ENCODE measurements at places on chromosomes 3 and 15.
A peak's percentile ranks its signal among the peaks of the same experiment; 100 is the strongest.

DNA sequence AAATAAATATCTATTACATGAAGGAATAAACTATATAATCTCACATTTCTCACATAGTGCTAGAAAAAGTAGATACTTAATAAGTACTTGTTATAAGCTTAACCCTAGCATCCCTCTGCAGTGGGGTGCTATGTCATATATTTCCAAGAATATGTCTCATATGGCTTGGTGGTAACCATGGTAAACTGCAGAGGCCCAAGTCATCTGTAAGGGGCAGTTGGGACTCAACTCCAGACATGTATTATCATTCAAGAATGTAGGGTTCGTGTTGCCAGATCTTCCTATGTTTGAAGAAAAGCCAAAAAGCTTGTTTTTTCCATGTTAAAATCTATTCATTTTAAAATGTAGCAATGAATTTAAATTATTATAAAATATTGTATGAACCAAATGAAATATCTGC lies 46.2 kb downstream of the ZNF385D start:
- no peak for DNase-seq

DNA sequence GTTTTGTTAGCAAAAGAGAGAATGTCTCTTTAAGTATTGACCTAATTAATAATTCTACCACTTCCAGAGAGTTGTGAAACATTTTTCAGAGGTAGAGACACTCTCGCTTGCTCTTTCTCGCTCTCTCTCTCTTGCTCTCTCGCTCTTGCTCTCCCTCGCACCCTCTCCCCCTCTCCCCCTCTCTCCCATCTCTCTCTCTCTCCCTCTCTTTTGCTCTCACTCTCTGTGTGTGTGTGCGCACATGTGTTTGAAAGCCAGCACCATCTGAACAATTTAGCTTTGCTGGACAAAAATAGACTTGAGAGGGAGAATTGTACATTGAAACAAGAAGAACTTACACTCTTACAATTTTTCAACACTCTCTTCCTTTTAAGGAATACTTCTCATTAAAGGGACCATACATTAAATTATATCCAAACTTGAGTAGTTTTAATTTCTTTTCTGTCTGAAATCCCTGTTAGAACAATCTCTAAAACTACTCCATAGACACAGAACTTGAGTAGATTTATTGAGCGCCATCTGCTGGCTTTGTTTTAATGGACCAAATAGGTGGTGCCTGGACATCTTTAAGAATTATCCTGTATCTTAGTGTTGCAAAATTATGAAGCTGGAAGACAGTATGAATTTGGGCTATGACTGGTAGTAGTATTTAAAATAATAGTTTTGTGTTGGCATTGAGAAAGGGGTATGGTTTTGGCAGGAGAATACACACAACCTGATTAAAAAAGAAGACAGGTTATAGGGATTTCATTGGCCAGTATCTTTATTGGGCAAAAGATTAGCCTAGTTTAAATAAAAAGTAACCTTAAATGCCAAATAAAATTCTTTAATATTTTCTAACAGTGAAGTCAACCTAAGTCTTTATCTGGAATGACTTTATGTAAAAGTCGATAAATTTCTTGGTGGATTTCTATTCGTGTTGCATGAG lies 124.6 kb downstream of the AKAP13 start:
- DNase-seq = no peak

GRCh38 chr15:90082140-90082715 lies 20.0 kb downstream of the IDH2 start:
- no peak for DNase-seq

GRCh38 chr3:36991923-36992805 lies 767 bp downstream of the EPM2AIP1 start:
- DNase-seq = no peak

DNA sequence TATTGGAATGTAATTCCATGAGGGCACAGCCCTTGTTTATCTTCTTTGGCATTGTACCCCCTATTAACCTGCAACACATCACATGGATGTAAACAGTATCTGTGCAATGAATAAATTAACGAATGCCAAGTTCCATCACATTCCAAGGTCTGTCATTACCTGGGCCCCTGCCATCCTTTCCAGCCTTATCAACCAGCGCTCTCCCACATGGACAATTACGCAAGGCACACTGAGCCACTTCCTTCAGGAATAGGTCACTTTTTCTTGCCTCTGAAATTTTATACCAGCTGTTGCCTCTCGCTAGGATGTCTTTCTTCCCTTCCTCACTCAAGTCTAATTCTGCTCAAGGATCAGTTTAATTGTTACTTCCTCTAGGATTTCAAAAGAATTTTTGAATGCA lies 1051.8 kb upstream of the CFAP20DC start:
- DNase-seq = no peak

- no peak for DNase-seq
Measured at GRCh38 chr15:73175382-73175781, 123.1 kb downstream of the NEO1 start.

DNA sequence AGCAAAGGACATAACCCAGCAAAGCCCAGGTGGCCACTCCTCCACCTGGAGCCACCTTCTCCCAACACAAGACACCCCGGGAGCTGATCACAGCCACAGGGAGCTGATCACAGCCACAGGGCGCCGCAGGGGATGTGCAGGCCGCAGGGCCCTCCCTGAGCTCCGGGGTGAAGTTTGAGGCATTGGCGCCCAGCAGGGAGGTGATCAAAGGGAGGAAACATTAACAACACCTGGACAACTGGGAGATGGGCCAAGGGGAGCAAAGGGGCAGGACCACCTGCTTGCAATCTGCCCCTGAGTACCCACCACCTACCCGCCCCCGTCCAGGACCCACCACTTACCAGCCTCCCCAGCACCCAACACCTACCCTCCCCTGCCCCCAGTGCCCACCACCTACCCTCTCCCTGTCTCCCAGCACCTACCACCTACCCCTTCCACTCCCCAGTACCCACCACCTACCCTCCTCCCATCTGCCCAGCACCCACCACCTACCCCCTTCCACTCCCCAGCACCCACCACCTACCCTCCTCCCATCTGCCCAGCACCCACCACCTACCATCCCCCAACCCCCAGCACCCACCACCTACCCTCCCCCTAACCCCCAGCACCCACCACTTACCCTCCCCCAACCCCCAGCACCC lies 2.4 kb downstream of the UROC1 start:
- DNase-seq = no peak

GRCh38 chr15:38053205-38053604 lies 118.8 kb downstream of the TMCO5A start:
- no peak for DNase-seq

GRCh38 chr15:80732167-80732566 lies 37.1 kb downstream of the ABHD17C start:
- no peak for DNase-seq

DNA sequence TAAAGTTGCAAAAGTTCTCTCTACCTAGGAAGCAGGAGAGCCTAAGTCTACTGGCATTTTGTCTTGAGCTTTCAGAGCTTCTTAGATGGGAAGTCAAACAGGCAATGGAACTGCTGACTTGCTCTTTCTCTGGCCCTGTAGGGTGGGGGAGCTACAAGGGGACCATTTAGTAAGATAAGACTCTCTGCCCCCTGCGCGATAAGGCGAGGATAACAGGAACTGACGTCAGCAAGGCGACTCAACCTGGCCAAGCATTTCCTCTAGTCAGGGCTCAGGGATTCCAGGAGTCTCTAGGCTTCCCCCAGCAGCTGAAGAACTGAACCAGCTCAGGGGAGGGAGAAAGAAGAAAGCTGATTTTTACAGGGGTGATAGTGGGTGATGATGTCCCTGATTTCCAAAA lies 5.8 kb downstream of the RARB start:
- DNase-seq = no peak

- DNase-seq = no peak
Measured at GRCh38 chr3:134796281-134797056, 1.4 kb downstream of the EPHB1 start.

DNA sequence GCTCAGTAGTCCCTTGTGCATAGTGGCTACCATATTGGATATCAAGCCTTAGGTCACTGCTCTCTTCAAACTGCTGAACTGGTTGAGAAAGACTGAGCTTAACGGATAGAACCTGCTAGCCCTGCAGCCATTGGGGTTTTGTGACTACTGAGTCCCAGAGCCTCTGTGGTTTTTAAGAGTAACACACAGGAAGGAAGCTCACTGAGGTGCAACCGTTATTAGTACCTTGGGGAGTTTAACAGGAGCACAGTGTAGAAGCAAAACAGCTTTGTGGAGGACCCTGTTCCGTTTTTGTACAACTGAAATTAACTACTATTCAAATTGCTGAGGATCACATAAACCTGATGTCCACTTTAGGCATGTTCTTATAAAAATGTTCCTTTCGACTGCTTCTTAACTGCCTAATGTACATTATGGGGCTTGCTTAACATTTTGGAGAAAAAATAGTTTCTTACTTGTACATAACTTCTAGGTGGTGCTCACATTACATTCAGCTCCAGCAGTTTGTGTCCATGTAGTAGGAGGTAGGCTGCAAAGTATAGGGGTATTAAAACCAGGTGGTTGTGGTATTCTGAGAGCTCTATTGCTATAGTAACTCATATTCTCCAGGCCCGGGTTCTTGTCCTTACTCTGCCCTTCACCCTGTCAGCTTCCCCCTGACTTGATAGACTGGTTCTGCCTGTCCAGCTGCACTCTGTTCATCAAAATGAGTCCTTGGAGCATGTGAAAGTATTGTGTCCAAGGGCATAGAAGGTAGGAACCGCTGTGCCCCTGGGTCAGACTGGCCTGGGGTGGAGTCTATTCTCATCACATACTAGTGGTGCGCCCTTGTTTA lies 17.3 kb downstream of the PXK start:
- DNase-seq = no peak

DNA sequence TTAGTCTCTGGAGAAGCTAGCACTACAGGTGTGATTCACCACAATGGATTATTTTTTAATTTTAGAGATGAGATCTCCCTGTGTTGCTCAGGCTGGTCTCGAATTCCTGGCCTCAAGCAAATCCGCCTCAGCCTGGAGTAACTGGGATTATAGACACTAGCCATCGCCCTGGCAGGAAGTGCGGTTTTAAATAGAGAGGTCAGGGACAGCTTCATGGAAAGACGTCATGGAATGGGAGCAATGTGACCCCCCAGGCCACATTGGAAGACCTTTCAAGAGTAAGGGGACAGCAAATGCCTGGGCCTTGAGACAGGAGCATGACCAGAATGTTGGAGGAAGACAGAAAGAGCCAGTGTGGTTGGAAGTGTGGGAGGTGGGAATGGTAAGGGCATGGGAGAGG lies 2.2 kb upstream of the ISG20 start:
- DNase-seq = no peak

GRCh38 chr3:188827576-188827975 lies 344.2 kb upstream of the TPRG1 start:
- DNase-seq = no peak

GRCh38 chr15:80991421-80991820 lies 1.8 kb upstream of the MESD start:
- no peak for DNase-seq

DNA sequence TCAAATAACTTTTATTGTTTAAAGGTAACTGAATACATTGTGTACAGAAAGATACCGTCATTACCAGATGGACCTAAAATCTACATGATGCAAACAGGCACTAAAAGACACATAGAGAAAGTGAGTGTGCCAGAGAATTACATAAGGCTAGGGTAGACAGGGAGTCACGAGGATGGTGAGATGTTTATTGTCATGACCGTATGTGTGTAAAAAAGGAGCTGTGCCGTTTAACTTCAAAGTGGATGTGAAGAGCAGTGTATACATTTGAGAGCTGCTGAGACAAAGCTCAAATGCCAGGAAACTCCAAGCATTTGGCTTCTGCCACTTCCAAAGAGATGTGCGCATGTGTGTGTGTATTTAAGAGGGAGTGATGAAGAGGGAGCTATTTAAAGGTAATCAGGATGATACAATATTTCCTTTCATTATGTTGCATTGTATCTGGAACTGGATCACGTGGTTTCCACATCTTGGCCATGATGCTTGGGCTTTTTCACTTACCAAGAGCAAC lies 51.4 kb upstream of the IGF1R start:
- DNase-seq = no peak

DNA sequence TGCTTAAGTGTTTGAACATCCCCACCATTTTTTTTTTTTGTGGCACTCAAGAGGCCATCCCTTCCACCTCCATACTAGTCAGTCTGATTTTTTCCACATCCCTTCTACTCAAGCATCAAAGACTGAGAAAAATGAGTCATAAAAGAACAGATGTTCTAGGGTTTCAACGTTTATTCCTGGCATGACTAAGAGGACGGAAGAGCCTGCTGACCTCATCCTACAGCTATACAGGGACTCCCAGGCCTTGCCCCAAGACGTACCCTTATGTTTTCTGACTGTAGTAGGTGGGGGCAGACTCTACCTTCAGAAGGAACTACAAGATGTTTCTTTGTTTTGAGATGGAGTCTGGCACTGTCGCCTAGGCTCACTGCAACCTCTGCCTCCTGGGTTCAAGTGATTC lies 3.3 kb upstream of the ITPKA start:
- DNase-seq = peak; percentile 71

- no peak for DNase-seq
Measured at GRCh38 chr3:45537970-45538640, 56.4 kb upstream of the LIMD1 start.

DNA sequence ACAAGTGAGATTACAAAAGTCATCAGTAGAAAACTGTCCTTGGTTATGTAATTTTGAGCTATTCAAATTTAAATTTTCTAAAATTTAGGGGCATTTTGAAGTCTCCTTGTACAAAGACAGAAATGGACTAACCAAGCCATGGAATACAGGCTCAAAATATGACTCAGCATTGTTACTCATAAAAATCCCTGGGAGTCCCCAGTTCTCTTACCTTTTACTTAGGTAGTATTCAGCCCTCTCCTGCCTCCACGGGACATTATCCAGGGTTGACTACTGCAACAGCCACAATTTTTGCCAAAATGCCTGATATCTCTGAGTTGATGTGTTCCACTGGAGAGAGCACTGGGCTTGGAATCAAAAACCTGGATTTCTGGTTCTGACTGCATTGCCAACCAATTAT lies 25.0 kb downstream of the CLDN18 start:
- no peak for DNase-seq

GRCh38 chr15:79451361-79451999 lies 19.3 kb downstream of the MINAR1 start:
- no peak for DNase-seq

DNA sequence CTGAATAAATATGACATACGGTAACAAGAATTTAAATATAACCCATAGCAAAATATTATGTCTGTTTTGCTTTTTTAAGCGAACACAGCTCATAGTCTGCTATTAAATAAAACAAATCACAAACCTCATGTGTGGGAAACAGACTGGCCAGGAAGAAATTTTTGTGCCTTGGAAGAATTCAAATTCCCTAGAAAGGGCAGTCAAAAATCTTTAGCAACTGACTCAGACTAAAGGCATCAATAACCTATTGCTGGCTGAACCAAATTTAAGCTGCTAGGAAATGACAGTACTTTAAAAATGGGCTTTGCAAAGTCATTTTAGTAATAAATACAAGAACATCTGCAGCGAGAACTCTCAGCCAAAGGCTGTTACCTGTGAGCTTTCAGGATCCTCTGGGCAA lies 151.4 kb downstream of the PLD1 start:
- no peak for DNase-seq

GRCh38 chr15:95937128-95937528 lies 393.4 kb upstream of the NR2F2 start:
- no peak for DNase-seq

DNA sequence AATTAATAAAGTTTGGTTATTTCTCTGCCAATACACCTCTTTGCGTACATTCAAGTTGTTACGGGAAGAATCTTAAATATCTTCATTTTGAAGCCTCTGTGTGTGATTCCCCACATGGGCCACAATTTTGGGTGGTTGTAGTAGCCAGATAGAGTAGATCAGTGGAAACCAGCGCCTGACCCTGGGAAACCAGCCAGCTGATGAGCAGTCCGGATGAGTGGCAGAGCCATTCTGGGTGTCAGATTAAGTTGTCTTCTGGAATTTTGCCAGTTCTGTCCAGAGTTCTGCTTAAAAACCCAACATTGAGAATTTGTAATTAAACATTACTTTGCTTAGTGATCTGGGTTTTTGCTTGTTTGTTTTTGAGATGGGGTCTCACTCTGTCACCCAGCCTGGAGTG lies 49.7 kb downstream of the MRPS25 start:
- DNase-seq = no peak

Data from Panc1 (cell line).